HCEC 1CT (cell line): ENCODE measurements at places on chromosomes 1 and 21.

GRCh38 chr1:44078104-44078503 lies 40.5 kb upstream of the KLF17 start:
- DNase-seq, result no peak

GRCh38 chr21:16587141-16587581 lies 857.4 kb downstream of the USP25 start:
- peak; percentile 61 for DNase-seq

- no peak for DNase-seq
Measured at GRCh38 chr1:164325786-164326185, 233.2 kb upstream of the PBX1 start.

DNA sequence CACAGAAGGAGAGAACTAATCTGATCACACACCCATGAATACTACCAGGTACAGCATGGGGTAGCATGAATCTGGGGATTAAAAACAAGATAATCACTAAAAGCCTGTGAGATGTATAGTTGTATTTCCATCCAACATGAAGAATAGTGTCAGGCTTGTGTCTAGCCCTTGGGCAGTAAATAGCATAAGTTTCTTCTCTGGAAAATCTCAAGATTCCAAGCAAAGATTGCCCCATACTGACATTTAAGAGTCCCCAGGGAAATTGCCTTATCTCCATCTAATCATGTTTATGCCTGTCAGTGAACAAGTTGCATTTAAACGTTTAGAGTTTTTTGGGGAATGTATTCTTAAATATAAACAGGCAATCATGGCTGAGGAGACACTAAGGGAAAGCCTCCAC lies 109.2 kb upstream of the SERTAD4 start:
- no peak for DNase-seq

DNA sequence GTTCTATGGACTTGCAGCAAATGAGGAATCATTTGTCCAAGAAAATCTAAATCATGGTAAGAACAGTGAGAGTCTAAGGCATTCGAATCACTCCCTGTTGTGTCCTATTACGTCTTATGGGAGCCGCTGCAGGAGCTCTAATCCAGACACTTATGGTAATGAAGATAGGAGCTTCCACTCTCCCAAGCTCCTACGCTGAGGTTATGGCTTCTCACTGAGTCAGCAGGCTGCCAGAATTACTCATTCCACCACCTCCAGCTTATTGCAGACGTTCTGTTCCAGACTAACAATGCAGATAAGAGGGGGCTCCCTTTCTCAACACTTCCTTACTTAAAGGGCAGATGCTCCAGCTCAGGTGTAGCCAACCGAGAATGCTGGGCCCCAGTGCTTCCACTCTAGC lies 212.6 kb downstream of the GREM2 start:
- DNase-seq, result peak; percentile 93
